ENCODE measurements at places on chromosomes 5 and 9. TPM values are rescaled to one million over a fixed set of nuclear protein-coding genes. Genes with fewer than 3 reads are reported as not detected.

The CFAP157 gene
- total RNA-seq = 26.5 TPM

The PCDHGA7 gene
- 11.1 TPM for total RNA-seq

GRCh38 chr9:93569621-93570174, 6.7 kb upstream of the PHF2 start:
- DNase-seq = no peak

DNA sequence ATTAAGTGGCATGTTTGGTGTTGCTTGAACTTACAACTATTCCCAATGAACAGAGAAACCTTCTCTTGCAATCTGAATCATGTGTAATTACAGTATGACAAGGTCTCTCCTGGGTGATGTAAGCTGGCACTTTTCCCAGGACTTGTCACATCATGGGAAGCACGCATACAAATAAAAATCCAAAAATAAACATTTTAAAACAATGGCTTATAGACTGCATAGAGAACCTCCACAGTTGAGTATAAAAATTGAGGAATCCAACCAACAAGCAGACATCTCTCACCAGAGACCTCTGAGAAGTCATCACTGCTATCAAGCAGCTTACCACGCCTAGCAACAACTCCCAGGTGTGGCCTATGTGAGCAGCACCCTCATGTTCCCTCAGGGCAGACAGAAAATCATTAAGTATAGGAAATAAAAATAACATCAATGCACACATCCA, 3.9 kb downstream of the MLLT3 start:
- no peak for DNase-seq

DNA sequence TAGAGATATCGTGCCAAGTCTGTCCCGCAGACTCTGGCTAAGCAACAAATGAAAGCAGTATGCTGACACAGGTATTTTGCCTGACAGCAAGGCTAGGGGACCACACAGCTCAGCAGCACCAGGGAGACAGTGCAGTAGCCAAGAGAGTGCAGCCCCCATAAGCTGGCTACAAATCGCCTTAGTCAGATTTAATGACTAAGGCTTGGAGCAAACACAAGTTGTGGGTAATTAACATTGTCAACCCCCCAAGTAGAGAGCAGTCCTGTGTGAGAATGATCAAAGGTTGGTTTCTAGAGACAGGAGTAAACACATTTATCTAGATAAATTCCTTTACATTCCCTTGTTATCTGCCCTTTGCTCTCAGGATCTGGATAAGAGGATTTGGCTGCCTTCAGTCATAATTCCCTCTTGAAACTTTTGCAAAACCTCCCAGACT, 1434.5 kb upstream of the CDH6 start:
- no peak for DNase-seq

The NOTCH1 gene
- 34.1 TPM for total RNA-seq
